ENCODE measurements at places on chromosomes 1 and 21. TPM values are rescaled to one million over a fixed set of nuclear protein-coding genes. Genes with fewer than 3 reads are reported as not detected.

DNA sequence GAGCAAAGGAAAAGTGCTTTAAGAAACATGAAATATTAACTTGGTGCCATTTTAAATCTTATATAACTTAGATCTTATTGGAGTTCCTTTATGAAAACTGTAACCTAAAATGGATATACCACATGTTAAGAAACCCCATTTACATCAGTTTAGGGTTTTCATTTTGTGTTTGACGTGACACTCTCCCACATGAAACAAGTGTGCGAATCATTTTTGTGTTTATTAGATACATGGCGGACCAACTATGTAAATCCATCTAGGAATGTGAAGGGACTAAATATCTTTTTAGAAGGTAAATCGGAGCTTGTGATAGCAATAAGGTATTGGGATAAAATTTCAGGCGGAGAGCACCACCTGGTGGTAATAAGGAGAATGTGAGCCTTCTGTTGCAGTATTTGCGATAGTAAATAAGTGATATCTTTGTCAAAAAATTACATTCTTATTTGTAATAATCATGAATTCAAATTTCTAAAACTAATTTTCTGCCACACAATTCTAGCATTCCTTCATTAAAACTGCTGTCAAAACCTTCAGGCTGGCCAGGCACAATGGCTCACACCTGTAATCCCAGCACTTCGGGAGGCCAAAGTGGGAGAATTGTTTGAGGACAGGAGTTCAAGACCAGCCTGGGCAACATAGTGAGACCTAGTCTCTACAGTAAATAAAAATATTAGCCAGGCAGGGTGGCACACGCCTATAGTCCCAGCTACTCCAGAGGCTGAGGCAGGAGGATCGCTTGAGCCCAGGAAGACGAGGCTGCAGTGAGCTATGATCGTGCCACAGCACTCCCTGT lies 31.3 kb downstream of the SMAP2 start:
- H3K4me3 ChIP-seq = no peak overlapping the region
- DNase-seq = peak; percentile 79
- H3K4me1 ChIP-seq = peaks cover 2% of the 10 kb centered on the region
- peaks cover 3% of the 10 kb centered on the region for H3K36me3 ChIP-seq
- no peaks in the 10 kb centered on the region for H3K27me3 ChIP-seq
- no peak overlapping the region for H3K27ac ChIP-seq

Gene ACKR1
- not detected for total RNA-seq

Gene NCDN
- total RNA-seq = 9.7 TPM

DNA sequence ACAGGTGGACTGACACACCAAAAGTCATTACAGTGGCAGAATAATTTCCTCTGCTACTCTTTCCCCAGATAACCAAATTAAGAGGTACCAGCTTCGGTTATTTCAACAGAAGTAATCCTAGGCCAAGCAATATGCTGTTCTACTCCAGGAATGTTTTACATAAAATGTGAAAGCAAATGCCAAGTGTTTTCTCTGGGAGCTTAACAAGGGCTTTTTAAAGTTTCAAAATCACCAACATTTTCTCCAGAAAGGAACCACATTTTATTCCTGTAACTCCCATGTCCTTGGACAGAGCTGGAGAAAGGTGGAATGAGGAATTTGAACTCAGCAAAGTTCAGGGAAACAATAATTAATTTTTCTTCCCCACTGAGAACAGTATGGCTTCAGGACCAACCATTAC lies 27.2 kb downstream of the CNN3 start:
- DNase-seq = no peak
- H3K36me3 ChIP-seq = peaks cover 33% of the 10 kb centered on the region
- no peaks in the 10 kb centered on the region for H3K27me3 ChIP-seq
- peaks cover 19% of the 10 kb centered on the region for H3K4me1 ChIP-seq

Gene TTC34
- total RNA-seq = under 0.01 TPM

GRCh38 chr1:155006601-155007101 lies 4.0 kb downstream of the ZBTB7B start:
- no peak overlapping the region for H3K4me3 ChIP-seq
- H3K4me1 ChIP-seq = peaks cover 13% of the 10 kb centered on the region
- H3K36me3 ChIP-seq = peaks cover 2% of the 10 kb centered on the region
- no peak for DNase-seq
- no peak overlapping the region for H3K27ac ChIP-seq
- no peaks in the 10 kb centered on the region for H3K27me3 ChIP-seq

DNA sequence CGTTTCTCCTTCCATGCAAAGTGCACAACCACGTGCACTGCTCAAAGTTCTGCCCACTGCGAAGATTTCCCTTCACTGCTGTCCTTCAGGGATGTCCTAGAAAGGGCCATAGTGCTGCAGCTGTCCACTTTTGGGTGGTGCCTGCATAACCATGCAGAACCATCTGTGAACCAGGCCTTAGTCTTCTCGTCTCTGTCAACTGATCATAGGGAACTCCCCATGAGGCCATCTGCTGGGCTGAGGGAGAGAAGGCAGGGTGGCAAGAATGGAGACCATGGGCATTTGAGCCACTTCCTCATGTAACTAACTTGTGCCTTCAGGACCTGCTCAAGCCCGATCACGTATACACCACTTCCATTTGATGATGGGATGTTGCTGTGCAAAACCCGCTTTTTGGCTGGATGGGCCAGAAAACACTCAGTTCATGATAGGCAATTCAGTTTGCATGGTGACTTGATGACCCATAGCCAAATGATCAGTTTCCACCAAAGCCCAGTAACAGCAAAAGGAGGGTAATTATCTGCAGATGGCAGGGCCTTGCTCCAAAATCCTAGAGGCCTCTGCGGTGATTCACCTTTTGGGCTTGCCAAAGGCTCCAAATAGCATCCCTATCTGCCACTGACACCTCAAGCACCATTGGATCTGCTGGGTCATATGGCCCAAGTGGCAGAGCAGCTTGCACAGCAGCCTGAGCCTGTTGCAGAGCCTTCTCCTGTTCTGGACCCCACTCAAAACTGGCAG lies 9.5 kb downstream of the ST6GALNAC5 start:
- DNase-seq = no peak
- no peaks in the 10 kb centered on the region for H3K4me1 ChIP-seq
- H3K27me3 ChIP-seq = no peaks in the 10 kb centered on the region
- H3K4me3 ChIP-seq = no peak overlapping the region

GRCh38 chr1:39574646-39575045 lies 1.9 kb downstream of the PABPC4 start:
- peaks cover 13% of the 10 kb centered on the region for H3K4me1 ChIP-seq
- peak overlapping the region; percentile 80 for H3K4me3 ChIP-seq
- no peak overlapping the region for H3K27ac ChIP-seq

Gene SLC22A15
- total RNA-seq = under 0.01 TPM

DNA sequence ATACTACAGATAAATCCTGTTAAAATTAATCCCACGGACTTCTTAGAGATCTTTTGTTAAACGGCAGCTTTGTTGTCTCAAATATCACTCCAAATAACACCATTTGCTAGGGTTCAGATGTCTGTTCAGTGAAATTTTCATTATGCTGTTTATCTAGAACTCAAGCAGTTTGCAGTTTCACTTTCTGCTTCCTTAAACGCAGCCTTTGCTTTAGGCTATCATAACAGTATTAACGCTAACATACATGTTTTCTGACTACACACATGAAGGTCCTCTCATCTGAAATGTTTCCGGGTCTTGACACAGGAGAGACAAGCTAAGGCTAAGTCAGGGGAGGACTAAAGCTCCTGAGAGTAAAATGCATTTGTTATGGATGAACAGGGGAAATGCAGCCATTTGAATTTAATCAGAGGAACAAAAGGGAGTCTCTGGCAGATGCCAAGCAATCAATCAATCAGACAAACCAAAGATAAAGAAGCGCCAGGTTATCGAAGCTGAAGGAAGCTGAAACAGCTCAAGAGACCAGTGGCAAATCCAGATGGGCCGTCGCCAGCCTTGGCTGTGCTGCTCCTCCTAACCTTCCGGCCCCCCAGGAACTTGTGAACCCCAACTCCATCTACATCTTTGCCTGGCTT lies 16.9 kb downstream of the CCSAP start:
- peaks cover 11% of the 10 kb centered on the region for H3K36me3 ChIP-seq
- no peak for DNase-seq
- H3K27me3 ChIP-seq = no peaks in the 10 kb centered on the region
- no peak overlapping the region for H3K27ac ChIP-seq
- peaks cover 7% of the 10 kb centered on the region for H3K4me1 ChIP-seq

Gene FAM3B
- total RNA-seq = not detected

- no peaks in the 10 kb centered on the region for H3K27me3 ChIP-seq
- no peak for DNase-seq
- H3K27ac ChIP-seq = no peak overlapping the region
Observed at GRCh38 chr1:6351480-6352137, 42.0 kb downstream of the ACOT7 start.

- H3K4me3 ChIP-seq = no peak overlapping the region
- H3K27me3 ChIP-seq = no peaks in the 10 kb centered on the region
- peak; percentile 98 for DNase-seq
- H3K4me1 ChIP-seq = peaks cover 19% of the 10 kb centered on the region
- H3K36me3 ChIP-seq = no peaks in the 10 kb centered on the region
Observed at GRCh38 chr1:234544087-234544579, 65.2 kb upstream of the TARBP1 start.

DNA sequence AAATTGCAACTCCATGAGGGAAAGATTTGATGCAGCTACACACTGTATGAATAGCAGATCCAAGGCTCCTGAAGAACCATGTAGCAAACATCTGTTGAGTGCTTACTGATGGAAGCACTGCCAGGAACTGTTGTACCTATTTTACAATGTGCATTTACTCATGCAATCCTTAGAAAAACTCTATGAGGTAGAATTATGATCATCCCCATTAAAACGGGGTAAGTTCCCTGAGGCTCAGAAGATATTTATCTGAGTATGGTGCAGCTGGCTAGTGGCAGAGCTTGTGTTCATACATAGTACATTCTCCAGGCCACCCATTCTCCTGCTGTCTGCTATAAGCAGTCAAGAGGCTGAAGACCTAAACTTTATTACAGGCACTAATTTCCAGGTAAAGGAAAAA lies 54.4 kb upstream of the C8B start:
- H3K4me1 ChIP-seq = no peaks in the 10 kb centered on the region
- no peaks in the 10 kb centered on the region for H3K27me3 ChIP-seq
- H3K27ac ChIP-seq = no peak overlapping the region
- no peak for DNase-seq
- H3K36me3 ChIP-seq = no peaks in the 10 kb centered on the region

Gene GPR61
- not detected for total RNA-seq

Gene TTC39A
- total RNA-seq = 0.72 TPM

GRCh38 chr1:90899263-90899662 lies 122.6 kb downstream of the ZNF644 start:
- H3K4me3 ChIP-seq = no peak overlapping the region
- H3K4me1 ChIP-seq = no peaks in the 10 kb centered on the region
- H3K27ac ChIP-seq = no peak overlapping the region

DNA sequence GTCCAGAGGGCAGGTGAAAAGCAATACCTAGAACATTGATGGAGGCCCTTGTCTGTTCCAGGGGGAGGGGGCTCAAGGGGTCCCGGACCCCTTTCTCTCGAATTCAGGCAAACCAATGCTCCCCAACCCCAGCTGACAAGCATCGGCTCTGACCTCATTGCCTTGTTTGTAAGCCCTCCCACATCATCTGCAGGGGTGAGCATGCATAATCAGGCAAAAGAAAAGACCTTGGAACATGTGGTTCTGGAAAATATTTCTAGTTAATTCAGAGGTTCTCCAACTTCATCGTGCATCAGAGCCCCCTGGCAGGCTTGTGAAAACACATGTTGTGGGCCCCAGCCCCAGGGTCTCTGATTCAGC lies 231.3 kb downstream of the TOMM20 start:
- H3K27ac ChIP-seq = no peak overlapping the region
- H3K36me3 ChIP-seq = no peaks in the 10 kb centered on the region
- H3K4me3 ChIP-seq = no peak overlapping the region
- DNase-seq = no peak
- H3K27me3 ChIP-seq = no peaks in the 10 kb centered on the region
- H3K4me1 ChIP-seq = peaks cover 17% of the 10 kb centered on the region

GRCh38 chr1:154186177-154186576 lies 5.7 kb downstream of the TPM3 start:
- H3K27me3 ChIP-seq = no peaks in the 10 kb centered on the region
- DNase-seq = peak; percentile 49
- H3K4me3 ChIP-seq = no peak overlapping the region
- H3K4me1 ChIP-seq = peaks cover 2% of the 10 kb centered on the region

- 0 out of 2 replicates have a peak, but pooled peaks cover 4% of the 10 kb centered on the region for H3K4me1 ChIP-seq
- H3K27ac ChIP-seq = no peak overlapping the region
- no peak overlapping the region for H3K4me3 ChIP-seq
- DNase-seq = peak; percentile 92
- H3K36me3 ChIP-seq = peaks cover 7% of the 10 kb centered on the region
Observed at GRCh38 chr1:197180252-197180878, 33.9 kb upstream of the ASPM start.

DNA sequence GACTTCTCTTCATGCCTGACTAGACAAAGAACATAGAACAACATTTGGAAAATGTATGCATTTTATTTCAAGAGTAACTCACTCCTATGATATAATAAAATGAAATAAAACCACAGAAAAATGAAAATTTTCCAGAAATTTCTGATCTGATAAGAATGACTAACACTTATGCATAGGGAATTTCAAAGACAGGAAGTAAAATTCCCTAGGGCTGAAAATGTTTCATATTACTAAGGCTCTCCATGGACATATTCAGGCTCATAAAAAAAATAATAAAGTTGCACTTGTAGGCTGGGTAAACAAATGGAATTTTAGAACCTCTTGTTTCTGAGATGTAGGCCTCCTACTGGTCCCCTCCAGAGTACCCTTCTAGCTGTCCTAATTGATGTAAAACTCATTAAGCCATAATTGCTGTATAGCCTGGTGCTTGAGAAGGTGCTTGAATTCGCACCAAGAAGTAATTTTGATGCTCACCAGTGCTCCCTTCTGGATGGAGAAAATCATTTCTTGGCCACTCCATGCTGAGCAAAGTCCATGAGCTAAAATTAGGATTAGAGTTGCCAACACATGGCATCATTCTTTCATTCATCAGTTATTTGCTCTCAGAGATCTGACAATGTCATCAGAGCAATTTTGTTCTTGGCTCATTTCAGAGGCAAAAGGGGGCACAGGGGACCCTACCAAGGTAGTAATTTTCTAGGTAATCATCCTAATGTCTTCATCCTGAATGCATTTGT lies 641.0 kb upstream of the CAMK1G start:
- no peak overlapping the region for H3K27ac ChIP-seq
- H3K4me3 ChIP-seq = no peak overlapping the region
- no peaks in the 10 kb centered on the region for H3K27me3 ChIP-seq
- no peak for DNase-seq

Gene MATN1
- 0.56 TPM for total RNA-seq

Gene GCSAML
- not detected for total RNA-seq
